ENCODE measurements at places on chromosomes 7 and 10.

- no peak for DNase-seq
These were observed 23.4 kb downstream of the ENTPD7 start for GRCh38 chr10:99682752-99683151.

DNA sequence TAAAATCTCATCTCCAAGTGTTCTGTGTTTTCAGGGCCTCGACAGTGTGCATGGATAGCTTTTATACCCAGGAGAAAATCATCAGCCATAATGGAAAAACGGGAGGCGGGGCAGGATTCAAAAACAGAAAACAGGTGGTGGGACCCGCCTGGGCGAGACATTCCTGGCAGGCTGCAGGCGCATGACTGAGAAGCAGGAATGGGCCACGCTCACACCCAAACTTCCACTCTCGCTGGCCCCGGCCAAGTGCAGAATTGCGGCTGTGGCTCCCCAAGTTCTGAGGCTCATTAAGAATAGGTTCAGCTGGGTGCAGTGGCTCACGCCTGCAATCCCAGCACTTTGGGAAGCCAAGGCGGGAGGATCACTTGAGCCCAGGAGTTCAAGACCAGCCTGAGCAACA is 60.6 kb downstream of the C10orf143 start:
- no peak for DNase-seq

DNA sequence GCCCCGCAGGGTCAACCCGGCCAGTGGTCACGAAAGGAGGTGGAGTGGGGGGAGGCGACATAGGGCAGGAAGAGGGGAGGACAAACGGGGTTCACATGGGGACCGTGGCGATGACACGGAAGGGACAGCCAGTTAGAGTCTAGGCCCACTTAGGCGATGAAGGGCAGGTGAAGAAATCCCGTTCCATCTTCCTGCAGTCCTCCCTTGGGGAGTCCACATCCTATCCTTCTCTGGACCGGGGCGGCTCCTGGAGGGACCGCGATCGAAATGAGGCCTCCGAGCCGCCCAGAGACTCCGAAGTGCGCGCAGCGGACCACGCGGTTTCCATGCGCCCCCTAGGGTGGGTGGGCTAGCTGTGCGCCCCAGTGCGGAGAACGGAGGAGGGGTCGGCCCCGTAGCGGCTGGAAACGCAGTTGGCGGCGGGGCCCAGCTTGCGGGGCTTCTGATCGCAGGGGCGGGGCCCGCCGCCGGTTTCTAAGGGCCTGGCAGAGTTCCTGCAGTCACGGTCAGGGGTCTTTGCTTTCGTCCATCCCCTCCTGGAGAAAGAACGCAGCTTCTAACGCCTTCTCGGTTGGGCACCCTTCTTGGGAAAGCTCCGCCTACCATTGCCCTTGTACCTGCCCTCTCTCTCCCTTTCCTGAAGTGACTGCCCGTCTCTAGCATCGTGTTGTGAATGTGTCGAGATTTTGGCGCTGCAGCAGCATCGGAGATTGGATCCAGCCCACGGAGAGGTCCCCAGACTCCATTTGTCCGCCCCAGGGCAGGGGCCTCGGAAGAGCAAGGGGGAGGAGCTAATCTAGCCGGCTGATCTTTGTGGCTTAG is 17.9 kb upstream of the TMEM225B start:
- peak; percentile 13 for DNase-seq

- no peak for DNase-seq
These were observed 365.7 kb downstream of the DNAJB6 start for GRCh38 chr7:157702311-157703023.

DNA sequence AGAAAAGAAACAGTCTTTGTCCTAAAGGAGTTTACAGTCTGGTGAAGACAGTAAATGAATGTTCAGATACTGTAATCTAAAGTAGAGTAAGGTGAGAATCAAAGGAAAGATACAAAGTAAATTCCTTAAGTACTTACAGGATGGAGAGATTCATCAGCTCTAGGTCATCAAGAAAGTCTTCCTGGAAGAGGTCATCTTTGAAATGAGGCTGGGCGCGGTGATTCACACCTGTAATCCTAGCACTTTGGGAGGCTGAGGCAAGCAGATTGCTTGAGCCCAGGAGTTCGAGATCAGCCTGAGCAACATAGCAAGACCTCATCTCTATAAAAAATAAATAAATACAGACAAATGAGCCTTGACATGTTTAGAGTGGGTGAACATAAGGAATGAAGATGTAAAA is 18.3 kb downstream of the FHIP2A start:
- DNase-seq = no peak
